ENCODE measurements at places on chromosomes 11 and 22.

GRCh38 chr11:34773826-34774225, 142.4 kb downstream of the APIP start:
- no peak for DNase-seq

- DNase-seq: no peak
Observed at GRCh38 chr11:62842171-62842741, 2.9 kb upstream of the WDR74 start.

DNA sequence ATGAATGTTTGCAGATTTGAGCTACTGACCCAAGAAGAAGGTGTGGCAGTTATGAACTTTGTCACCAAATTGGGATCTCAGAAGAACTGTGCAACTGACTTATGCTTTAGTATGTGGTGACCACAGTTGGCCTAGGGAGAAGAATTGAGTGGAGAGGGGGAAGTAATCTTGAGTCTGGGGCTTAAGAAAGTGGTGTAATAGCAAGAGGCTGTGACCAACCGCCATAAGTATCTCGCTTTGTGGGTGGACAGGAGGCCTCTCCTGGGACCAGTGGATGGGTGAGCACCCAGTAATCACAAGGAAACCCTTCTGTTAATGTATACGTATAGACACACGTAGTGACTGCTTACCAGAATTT, 12.7 kb upstream of the IL10RA start:
- DNase-seq: no peak

DNA sequence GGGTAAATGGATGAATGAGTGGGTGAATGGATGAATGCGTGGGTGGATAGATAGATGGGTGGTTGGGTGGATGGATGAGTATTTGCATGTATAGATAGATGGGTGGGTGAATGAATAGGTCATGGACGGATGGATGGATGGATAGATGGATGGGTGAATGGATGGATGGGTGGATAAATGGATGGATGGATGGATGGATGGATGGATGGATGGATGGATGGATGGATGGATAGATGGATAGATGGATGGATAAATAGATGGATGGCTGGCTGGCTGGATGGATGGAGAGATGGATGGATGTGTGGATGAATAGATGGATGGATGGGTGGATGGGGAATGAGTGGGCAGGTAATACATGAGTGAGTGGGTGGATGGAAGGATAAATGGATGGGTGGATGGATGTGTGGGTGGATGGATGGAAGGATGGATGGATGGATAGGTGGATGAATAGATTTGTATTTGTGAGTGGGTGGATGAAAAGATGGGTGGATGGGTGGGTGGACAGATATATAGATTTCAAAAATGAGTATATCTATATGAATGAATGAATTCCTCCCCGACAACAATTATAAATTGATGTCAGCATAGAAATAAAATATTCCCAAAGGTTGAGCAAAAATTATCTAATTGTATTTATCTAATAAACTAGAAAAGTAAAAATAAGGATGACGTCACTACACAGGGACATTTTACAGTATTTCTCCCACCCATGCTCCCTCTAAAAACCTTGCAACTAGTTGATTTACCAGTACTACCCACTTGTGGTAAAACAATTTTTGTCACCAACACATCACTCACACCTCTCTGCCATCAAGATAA, 563 bp upstream of the CRTAM start:
- no peak for DNase-seq

DNA sequence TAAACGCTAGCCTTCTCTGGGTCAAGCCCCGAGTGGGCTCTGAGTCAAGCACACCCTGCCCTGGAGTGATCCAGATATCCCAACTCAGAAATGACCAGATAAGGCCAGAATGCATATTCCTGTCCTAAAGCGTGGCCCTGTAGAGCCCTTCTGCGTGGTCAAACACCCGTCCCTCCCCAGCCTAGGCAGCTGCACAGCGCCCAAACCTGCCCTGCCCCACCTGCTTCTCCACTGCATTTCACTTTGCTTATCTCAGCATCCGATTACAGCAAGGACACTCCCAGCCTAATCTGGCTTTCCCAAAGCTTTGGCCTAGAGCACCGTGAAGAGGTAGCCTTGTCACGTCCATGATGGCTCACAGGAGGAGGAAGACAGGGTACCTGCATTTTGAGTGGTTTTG, 11.9 kb upstream of the TMPRSS4 start:
- no peak for DNase-seq

GRCh38 chr22:42655693-42656092, 6.5 kb upstream of the CYB5R3 start:
- DNase-seq: peak; percentile 29

GRCh38 chr11:6925636-6926207, 504 bp upstream of the ZNF215 start:
- DNase-seq: no peak

GRCh38 chr22:17369439-17370025, at the start of gene CECR2:
Gene CECR2 (plus strand): TSS chr22:17369460. CDS start chr22:17369784, 324 bp downstream.
- DNase-seq: no peak

GRCh38 chr22:36213586-36213985, 12.0 kb upstream of the APOL4 start:
- DNase-seq: no peak

GRCh38 chr11:9001736-9002135, 2.1 kb downstream of the NRIP3 start:
- peak; percentile 58 for DNase-seq

- DNase-seq: no peak
Observed at GRCh38 chr11:57890521-57890920, 128.9 kb downstream of the CTNND1 start.

DNA sequence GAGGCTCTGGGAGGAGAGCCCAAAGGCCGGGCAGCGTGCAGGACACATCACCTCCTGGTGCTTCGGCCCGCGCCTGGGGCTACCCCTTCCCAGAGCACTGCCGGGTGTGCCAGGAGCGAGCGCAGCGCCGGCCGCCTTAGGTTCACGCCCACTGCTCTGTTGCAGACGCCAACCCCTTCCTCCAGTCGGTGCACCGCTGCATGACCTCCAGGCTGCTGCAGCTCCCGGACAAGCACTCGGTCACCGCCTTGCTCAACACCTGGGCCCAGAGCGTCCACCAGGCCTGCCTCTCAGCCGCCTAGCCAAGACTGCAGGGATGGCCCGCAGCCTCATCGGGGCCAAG, 79.0 kb downstream of the MED15 start:
- no peak for DNase-seq

DNA sequence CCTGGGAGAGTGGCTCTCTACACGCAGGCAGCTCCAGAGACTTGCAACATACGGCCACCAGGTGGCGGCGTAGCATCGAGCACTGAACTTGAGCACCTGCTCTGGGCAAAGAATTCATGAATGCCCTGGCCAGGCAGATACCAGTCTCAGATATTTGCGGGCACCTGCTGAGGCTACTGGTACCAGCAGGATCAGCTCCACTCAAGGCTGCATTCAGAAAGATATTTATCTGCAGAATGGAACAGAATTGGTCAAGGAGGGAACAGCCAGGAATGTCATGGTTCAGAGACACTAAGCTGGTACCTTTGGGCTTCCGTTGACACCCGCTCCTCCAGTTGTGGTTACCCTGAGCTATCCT, 10.8 kb upstream of the CCDC86 start:
- peak; percentile 50 for DNase-seq

DNA sequence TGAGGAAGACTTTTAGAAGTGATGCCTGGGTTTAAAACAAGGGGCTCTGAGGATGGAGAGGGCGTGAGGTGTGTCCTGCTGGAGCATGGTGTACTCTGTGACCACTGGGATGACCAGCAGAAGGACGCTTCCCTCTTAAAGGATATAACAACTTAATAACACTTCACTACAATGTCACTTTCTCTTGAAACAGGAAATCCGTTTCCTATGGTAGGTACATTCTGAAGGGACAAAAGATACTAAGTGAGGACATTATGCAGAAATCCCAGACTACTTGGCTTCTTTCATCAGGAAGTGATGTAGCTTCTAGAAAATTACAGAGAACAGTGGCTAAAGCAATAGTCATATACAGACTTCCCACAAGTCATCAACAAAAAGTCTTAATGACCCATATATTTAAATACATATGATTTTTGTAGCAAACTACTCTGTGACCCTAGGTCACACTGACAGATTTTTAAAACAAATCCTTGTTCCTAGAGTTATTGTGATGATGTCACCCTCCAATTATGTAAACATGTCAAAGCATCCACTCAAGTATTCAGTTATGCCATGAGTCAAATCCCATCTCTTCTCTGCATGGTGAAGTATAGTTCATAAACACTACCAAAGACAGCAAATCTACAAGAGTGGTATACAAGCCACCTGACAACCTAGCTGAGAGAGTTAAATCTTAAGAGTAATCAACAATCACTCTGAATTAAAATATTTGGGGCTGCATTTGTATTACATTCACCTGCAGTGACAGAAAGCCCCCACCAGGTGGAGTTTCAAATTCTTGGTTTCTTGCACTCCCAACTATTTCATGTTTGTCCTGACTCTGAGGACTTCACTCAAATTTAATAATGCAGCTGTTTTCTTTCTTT, 32.8 kb downstream of the PITPNB start:
- peak; percentile 44 for DNase-seq

DNA sequence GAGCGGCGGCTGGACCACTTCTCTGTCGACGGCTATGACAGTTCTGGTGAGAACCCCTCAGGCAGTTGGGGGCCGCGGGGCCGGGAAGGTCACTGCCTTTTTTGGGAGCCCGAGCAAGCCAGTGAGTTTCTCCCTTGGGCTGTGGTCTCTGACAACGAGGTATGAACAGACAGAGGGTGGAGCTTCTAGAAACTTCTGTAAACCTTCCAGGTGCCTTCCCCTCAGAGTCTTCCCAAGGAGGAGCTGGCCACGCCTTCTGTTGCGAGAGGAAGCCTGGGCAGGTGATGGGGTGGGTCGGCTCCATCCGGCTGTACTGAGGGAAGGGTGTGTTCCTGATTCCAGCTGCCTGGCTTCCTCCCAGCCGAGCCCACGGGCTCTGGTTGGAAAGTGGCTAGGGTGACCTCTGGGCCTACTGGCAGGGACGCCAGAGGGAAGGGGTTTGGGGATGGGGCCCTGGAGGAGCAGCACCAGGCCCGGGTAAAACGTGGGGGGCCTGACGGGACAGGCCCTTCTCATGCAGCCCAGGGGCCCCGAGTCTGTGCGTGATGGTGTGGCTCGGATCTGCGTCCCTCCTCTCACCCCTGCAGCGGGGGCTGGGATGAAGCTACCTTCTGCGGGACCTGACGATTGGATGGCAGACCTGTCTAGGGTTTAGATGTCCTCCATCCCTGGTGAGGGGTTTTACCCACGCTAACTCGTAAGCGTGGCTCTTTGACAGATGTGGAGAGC, 110.8 kb downstream of the KCNQ1OT1 start:
- DNase-seq: no peak

GRCh38 chr11:78606667-78607066, 32.0 kb upstream of the NARS2 start:
- DNase-seq: no peak

DNA sequence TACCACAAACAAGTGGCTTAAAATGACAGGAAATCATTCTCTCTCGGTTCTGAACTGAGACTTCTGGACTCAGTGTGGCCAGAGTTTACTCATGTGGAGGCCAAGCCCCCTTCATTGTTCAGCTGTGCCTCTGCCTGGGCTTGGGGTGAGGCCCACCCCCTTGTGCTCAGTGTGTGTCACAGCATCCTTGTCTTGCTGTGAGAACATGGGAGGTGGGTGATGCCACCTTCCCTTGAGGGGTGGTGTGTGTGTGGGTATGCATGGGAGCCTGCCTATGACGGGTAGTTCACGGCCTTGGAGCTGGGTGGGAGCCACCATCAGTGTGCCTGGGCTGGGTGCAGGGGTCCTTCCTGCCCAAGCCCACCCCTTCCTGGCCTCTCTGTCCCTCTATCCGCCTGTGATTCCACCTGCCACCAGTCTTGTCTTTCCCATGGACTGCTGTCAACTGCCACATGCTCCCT, 101.7 kb downstream of the MORC2 start:
- no peak for DNase-seq

- peak; percentile 6 for DNase-seq
Observed at GRCh38 chr11:96642583-96642982, 252.8 kb downstream of the JRKL start.
